ENCODE measurements at places on chromosomes 13 and 19.

- no peak for DNase-seq
Observed at GRCh38 chr19:46191356-46191755, 38.2 kb upstream of the IGFL1 start.

GRCh38 chr13:112846411-112847115 lies 122.5 kb upstream of the MCF2L start:
- no peak for DNase-seq

- DNase-seq: no peak
Observed at GRCh38 chr19:30731591-30731990, 359.4 kb downstream of the ZNF536 start.

- peak; percentile 45 for DNase-seq
Observed at GRCh38 chr13:48403151-48403631, 9.7 kb downstream of the LPAR6 start.

GRCh38 chr19:50244695-50245094 lies 41.3 kb downstream of the MYH14 start:
- no peak for DNase-seq

DNA sequence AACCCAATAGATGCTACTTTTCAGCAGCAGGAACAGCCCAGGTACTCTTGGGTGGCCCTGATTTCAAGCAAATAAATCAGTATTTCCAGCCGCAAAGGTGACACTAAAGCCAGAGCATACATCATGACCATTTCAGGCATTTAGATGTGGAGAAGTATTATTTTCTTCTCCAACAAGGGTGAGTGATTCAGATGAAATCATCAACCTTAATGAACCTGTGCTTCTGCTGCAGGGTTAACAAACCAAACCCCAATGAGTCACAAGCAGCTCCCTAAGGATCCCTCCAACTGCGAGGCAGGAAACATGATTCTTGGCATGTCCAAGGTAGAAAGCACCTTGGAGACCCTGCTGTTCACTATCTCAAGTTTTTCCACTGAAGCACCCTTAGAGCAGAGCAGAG lies 32.7 kb downstream of the MBNL2 start:
- peak; percentile 87 for DNase-seq
